Stimulated activated CD4-positive, alpha-beta T cell treated with anti-CD3 and anti-CD28 coated beads, Interleukin-12 subunit alpha, Interleukin-12 subunit beta, amount 100 ng/mL, for 4 hours (primary cell): ENCODE measurements at places on chromosomes 7 and 10.
A peak's percentile ranks its signal among the peaks of the same experiment; 100 is the strongest.

DNA sequence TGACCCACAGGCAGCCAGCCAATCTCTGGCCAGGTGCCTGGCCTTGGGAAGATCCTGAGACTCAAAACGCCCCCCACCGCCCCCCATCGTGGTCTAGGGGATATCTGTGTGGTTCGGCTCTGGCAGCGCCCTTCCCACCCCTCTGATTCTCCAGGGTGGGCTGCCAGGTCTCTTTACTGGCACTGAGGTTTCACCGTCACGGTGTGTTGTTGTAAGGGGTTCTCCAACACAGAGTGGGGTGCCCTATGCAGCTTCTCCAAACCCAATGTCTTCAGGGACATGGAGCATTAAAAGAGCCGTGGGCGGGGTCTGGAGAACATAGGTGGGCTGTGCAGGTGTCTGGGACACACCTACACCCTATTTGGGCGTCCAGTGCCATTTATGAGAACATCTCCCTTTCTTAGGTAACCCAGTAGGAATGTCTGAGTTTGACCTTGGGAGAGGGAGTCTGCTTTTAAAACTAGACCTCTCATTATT lies 1.5 kb downstream of the MAFK start:
- no peak for DNase-seq

- no peak for DNase-seq
These were observed 86.5 kb downstream of the HIPK2 start for GRCh38 chr7:139691253-139691781.

DNA sequence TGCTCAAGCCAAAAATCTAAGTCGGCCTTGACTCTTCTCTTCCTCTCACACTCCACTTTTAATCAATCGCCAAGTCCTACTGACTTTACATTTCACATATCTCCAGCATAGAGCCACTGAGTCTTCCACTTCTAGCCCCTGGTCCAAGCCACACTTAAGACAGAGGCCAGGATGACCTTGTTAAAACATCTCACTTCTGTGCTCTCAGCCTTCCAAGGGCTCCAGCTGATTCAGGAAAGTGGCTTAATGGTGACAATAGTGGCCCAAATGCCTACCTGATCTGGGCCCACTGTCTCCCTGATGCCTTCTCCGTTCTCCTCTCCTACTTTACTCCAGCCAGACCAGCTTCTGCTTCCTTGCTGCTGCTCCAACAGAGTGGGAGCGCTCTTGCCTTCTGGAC lies 4.4 kb downstream of the TBATA start:
- no peak for DNase-seq

DNA sequence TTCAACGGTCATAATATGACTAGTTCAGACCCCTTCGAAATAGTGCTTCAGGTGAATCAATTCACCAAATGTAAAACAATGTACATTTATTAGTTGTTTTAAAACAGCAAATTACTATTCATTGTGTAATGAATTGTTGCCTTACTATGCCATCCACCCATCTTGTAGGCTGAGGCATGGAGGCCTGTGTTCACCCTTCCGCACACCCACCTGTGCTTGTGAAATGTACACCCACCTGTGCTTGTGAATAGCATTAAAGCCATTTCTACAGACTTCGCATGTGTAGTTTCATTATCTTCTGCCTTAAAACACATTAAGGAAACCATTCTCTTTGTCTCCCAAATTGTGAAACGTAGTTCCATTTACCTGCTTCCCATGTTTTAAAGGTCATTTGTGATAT lies 16.8 kb downstream of the CLRN3 start:
- no peak for DNase-seq

DNA sequence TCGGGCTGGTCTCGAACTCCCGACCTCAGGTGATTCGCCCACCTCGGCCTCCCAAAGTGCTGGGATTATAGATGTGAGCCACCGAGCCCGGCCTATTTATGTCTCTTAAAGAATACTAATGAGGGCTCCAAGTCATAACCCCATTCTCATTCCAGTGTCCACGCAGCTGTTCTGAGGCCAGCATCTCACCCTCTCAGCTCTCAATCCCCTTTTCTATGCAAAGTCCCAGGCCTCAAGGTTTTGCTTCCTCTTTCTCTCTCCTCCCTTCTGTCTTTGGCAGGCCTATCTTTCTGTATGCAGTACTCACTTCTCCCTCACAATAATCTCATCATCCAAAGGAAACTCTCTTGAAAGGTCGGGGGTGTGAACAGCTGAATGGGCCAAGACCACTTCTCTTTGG lies 28.0 kb upstream of the VSIR start:
- DNase-seq, result no peak

DNA sequence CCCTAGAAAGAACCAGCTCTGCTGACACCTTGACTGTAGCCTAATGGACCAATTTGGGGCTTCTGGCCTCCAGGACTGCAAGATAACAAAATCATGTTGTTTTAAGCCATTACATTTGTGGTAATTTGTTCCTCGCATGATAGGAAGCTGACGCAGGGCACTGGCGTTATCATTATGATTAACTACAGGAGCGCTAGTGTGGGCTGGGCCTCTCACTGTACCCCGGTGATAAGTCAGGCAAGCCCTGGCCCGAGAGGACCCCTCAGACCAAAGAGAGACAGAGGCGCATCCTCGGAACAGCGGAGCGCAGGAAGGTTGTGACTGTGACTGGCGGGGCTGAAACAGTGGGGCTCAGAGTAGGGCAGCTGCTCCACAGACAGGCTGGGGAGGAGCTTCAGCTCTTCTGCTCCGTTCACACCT lies 150.3 kb upstream of the CHST15 start:
- no peak for DNase-seq

- no peak for DNase-seq
These were observed 2.6 kb upstream of the MYPN start for GRCh38 chr10:68106656-68107055.

DNA sequence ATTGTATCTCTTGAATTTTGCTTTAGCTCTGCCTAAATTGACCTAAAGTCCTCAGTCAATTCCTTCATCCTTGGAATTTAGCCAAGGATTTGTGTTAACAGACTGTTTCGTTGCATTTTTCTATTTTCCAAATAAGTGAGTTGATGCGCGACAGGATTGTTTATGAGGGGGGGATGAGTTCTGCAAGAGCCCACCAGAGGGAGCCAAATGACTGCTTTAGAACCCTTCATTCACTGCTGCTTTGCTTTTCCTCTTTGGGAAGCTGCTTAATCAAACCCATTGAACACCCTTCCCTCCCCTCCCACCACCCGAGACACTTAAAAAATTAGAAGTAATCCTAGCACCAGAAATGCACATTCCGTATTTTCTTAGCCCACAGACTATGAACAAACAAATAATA lies 33.7 kb upstream of the PTF1A start:
- DNase-seq, result peak; percentile 21

DNA sequence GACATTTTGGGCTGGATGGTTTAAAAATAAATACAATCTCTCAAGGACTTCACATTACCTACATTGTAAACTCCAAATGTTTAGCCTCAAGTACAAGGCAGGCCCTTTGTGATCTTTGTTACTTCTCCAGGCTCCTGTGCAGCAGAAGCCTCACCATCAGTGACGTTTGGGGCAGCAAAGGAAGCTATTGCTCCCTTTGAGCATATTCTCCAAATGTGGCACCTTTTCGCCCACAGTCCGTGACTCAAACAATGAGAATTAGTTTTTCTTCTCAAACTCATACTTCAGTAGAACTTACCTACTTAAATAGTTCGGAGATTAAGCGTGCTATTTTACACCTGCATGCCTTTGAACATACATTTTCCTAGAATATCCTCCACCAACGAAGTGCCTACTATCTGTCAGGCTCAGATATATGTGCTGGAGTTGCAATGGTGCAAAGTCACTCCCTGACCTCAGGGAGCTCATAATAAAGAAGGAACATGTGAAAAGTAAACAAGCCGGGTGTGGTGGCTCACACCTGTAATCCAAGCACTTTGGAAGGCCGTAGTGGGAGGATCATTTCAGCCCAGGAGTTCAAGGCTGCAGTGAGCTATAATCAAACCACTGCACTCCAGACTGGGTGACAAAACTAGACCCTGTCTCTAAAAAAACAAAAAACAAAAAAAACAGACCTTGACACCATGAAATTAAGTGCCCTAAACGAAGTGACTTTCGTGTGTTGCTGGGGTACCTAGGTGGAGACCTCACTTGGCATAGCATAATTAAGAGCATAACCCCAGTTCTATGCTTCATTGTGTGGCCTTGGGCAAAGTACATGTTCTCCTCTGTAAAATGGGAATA lies 1.2 kb upstream of the ABCF2 start:
- no peak for DNase-seq

- DNase-seq, result peak; percentile 79
These were observed 22.9 kb downstream of the DNAJB12 start for GRCh38 chr10:72331575-72332422.

DNA sequence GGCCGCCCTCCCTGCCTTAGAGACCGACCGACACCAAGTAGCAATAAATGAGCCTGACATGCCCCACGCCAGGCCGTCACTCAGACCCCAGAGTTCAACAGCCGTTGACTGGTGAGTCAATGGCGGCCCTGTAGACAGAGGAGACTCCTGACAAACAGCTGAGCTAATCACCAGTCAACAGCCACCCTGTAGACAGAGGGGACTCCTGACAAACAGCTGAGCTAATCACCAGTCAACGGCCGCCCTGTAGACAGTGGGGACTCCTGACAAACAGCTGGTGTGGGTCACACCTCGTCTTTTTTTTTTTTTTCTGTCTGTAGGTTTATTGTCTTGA lies 16.9 kb upstream of the KNDC1 start:
- no peak for DNase-seq

DNA sequence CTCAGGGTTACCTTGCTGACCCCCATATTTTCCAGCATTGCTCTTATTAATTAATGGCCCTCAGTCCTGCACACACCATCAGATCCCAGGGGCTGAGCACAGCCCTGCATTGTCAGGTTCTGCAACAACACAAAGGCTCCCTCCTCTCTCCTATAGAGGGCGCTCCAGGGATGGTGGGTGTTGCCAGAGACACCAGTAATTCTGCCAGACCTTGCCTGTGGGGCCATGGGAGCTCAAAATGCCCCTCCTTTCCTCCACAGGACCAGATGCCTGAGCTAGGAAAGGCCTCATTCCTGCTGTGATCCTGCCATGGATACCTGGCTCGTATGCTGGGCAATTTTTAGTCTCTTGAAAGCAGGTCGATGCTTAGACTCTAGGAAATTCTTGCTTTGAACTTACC lies 42.8 kb upstream of the PRSS58 start:
- no peak for DNase-seq

GRCh38 chr10:69575164-69575722 lies 2.0 kb upstream of the NEUROG3 start:
- no peak for DNase-seq

- DNase-seq, result no peak
These were observed 459.3 kb upstream of the NRP1 start for GRCh38 chr10:33793793-33794192.

GRCh38 chr7:44136731-44137130 lies 4.4 kb downstream of the MYL7 start:
- no peak for DNase-seq

GRCh38 chr7:73822319-73823173 lies 8.2 kb upstream of the CLDN4 start:
- DNase-seq, result no peak

DNA sequence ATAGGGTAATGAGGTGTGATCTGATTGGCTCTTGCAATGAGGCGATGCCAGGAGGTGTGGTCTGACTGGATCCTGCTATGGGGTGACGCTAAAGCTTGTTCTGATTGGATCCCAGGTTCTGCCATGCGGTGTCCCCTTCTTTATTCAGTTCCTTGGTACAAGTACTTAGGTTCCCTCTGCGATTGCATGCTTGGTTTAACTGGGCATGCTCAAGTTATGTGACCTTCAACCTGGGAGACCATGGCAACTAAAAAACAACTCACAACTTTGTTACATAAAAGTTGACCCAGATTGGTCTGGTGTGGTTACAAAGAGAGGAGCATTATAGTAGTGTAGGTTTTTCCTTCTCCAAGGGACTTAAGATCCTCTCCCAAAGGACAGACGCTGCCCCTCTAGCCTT lies 49.5 kb upstream of the DNAJC1 start:
- DNase-seq, result no peak

GRCh38 chr7:102313997-102314780 lies 27.5 kb downstream of the SH2B2 start:
- no peak for DNase-seq

GRCh38 chr10:106830471-106830870 lies 334.0 kb downstream of the SORCS1 start:
- DNase-seq, result no peak

DNA sequence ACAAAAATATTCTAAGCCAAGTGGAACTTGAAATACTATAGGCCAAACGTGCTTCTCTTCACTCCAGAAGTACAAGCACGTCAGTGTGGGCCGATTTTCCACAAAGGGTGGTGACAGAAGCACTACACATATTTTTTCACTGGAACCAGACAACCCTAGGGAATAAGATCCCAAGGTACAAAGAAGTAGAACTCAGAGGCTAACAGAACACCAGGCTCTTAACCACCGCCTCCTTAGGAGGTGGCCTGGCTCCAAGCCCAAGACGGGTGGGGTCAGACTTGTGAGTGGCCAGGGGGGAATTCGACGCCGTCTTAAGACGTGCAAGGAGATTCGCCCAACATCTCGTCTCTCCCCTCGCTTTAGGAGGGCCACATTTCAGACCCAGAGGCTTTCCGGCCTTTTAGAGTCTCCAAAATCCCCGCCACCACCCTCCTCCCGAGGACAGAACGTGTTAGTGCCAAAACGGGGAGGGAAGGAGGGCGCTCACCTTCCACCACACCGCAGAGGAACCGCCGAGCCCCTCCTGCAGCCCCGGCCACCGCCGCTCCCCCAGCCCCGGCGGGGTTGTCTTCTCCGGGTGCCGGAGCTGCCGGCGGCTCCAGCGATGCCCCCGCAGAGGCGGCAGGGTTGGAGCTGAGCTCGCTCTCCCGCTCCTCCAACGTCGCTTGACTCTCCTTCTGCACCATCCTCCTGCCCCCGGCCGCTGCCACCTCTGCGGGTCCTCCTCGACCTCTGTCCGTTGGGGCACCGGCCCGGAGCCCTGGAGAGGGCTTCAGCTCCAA lies 716 bp downstream of the OGA start:
- DNase-seq, result no peak

GRCh38 chr10:118342638-118343020 lies 505 bp upstream of the FAM204A start:
- DNase-seq, result no peak

GRCh38 chr10:34213805-34214197 lies 601.3 kb downstream of the PARD3 start:
- no peak for DNase-seq

DNA sequence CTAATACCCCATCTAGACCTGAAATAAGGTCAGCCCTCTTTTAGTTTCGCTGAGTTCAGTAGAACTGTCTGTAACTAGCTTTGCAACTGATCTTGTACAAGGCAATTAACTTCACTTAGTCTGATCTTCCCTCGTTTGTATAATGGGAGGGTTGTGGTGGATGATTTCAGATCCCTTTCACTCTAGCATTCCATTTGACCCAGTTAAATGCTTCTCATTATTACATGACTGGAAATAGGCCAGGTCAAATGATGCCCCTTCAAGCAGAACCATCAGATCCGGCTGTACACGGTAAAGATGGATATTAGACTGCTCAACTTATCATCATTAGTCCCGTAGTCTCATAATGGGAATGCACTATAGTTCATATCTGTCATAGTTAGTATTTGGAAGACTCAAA lies 1009.0 kb downstream of the LRMDA start:
- no peak for DNase-seq

GRCh38 chr7:101935521-101936141 lies 118.2 kb downstream of the CUX1 start:
- no peak for DNase-seq
